C1 segment of cervical spinal cord (tissue), 14 donors: ENCODE measurements at places on chromosomes 3 and 15.

- no peak for DNase-seq
Measured at GRCh38 chr3:13708301-13708700, 159.4 kb downstream of the FBLN2 start.

DNA sequence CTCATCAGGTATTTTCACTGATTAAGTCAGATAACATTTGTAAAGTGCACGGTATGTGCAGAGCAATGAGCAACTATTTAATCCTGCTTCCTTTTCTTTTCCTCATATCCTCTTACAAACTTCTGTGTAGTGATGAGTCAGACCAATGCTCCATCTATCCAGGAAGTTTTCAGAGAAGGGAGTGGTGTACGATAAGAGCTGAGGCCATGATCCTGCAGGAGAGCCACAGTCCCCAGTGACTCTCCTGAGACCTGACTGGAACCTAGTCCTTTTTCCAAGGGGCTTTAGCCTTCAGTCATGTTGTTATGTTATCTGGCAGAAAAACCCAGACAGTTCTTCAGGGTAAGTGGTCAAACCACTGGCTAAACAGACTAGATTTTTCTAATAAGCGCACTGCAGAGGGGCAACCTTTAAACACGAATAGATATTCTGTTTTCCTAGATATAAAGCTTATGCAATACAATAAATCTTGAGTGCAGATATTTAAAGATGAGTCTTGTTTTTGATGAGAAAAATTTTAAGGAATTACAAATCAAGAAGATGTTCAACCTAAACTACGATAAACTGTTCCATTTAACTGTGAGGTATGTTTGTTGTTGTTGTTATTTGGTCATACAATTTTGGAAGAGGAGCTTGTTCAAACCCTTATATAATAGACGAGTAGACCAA, 110.5 kb upstream of the RAP2B start:
- no peak for DNase-seq

- DNase-seq, result no peak
Measured at GRCh38 chr15:65927545-65927944, 58.3 kb downstream of the RAB11A start.

- DNase-seq, result no peak
Measured at GRCh38 chr3:154921351-154921750, 158.8 kb upstream of the MME start.

DNA sequence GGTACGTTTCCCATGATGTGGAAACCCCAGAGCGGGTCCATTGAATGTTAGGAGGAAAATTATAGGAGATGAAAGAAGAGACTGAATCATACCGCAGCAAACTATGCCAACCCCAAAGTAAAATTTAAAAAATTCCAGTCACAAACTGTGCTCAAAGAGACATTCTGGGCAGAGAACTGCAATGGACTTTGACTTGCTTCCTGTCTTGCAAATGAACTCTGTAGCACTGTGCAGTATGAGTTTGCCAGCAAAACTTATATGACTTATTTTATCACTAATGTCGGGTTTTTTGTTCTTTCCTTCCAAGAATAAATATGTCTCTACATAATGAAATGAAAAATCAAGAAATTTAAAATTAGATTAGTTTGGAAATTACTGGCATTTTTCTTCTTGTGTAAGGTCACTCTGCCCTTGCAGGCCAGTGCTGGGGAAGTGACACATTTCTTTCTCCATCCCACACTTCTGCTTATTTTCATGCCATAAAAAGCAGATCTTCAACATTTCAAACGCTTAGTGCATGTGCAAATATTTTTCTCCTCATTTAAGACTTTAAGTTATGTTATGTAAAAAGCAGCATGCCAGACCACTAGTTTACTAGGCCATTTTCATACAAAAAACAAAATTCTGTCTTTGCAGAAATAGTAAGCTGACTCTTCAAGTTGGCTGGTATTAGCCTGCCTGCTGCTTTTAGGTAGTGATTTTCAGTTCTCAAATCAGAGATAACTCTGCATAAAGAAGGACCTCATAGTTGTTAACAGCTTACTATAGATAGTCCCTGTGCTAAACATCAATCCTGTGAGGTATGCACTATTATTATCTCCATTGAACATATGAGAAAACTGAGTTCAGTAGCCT, 32.2 kb upstream of the SSR3 start:
- DNase-seq, result no peak

- no peak for DNase-seq
Measured at GRCh38 chr3:187610981-187611511, 59.1 kb downstream of the SST start.

GRCh38 chr15:49875392-49875791, 243.6 kb downstream of the ATP8B4 start:
- no peak for DNase-seq

DNA sequence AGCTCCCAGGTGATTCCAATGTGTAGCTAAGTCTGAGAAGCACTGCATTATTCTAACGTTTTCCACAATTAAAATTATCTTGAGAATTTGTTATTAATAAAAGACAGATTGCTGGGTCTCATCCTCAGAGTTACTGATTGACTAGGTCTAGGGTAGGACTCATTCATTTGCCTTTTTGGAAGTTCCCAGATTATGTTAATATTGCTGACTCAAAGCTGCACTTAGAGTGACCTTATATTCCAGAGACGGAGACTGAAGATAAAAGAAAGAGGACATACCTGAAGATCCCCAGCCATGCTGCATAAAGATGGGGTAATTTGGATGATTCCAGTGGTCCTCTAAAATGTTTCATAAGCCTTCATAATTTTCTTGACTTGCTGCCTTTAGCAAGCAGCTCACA, 81.8 kb downstream of the PLSCR2 start:
- DNase-seq, result no peak

GRCh38 chr3:49217688-49218470, 46.5 kb downstream of the KLHDC8B start:
- DNase-seq, result no peak

DNA sequence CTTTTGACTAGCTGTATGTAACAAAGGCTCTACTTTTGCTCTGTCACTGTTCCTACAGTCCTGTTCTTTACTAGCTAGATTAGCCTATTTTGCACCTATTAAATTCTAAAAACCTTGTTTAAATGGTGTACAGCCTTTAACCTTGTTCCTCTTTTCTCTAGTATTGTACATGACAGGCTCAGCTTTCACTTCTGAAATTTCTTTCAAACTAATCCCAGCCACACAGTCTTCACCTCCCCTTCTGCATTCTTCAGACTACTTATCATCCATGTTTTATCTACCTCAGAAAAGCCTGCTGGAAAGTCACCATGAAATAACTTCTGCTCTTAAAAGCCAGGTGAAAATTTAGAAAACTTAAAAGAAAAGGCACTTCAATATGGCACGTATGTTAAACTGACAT, 122.4 kb downstream of the NECTIN3 start:
- DNase-seq, result no peak

DNA sequence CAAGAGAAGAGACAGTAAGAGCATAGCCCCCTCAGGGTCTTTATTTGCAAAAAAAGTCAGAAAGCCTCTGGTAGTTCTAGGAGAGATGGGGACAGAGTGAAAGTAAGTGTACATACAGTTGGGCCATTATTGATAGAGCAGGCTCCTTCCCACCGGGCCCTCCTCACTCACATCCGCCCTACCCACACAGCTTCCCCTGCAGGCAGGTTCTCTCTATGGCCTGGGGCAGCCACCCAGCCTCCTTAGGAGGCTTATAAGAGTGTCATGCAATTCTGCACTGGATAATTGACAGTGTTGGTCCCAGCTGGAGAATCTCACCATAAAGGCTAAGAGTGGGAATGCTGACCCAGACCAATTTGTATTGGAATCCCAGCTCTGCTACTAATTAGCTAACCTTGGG, 49.5 kb downstream of the SLC30A4 start:
- DNase-seq, result no peak

- no peak for DNase-seq
Measured at GRCh38 chr3:31377045-31377642, 155.6 kb upstream of the STT3B start.

DNA sequence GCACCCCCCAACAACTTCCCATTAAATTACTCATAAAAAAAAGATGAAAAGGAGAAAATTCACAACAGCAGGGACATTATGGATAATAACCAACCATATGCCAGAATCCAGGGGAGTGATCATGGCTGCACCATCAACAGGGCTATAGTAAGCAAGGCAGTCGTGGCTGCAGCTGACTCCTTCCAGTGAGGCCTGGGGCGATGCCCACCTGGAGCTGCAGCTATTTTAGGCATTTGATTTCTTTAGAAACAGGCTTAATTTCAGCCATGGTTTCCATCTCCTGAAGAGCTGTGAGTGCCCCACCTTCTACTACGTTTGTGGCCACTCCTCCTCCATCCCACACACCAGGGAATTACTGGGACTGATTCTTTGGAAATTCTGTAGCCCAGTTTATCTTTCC, 84.0 kb downstream of the MINAR1 start:
- DNase-seq, result no peak

GRCh38 chr3:25009665-25010064, 418.4 kb upstream of the RARB start:
- DNase-seq, result no peak

DNA sequence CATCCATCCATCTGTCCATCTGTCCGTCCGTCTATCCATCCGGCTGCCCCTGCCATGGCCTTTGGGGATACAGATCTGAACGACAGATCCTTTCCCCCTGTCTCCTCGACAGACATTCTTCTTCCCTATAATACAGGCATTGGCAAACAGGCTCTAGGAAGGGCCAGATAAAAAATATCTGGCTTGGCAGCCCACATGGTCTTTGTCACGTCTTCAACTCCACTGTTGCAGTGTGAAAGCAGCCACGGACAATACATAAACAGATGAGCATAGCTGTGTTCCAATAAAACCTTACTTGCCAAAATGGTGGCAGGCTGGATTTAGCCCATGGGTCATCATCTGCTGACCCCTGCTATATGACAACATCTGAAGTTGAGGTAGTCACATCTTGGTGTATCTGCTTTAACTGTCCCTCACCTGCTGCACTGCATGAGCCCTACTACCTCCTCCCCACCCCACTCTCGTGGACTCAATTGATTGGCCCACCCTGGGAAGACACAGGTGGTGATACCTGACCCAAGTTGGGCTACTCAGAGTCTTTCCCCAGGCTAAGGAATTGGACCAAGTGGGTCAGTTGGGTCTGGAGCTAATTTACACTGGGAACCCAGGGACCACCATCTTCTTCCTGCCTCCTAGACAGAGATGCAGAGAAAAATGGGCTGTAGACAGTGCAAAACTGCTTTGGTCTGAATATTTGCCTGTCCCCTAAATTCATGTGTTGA, 128.4 kb upstream of the SMAD3 start:
- no peak for DNase-seq

DNA sequence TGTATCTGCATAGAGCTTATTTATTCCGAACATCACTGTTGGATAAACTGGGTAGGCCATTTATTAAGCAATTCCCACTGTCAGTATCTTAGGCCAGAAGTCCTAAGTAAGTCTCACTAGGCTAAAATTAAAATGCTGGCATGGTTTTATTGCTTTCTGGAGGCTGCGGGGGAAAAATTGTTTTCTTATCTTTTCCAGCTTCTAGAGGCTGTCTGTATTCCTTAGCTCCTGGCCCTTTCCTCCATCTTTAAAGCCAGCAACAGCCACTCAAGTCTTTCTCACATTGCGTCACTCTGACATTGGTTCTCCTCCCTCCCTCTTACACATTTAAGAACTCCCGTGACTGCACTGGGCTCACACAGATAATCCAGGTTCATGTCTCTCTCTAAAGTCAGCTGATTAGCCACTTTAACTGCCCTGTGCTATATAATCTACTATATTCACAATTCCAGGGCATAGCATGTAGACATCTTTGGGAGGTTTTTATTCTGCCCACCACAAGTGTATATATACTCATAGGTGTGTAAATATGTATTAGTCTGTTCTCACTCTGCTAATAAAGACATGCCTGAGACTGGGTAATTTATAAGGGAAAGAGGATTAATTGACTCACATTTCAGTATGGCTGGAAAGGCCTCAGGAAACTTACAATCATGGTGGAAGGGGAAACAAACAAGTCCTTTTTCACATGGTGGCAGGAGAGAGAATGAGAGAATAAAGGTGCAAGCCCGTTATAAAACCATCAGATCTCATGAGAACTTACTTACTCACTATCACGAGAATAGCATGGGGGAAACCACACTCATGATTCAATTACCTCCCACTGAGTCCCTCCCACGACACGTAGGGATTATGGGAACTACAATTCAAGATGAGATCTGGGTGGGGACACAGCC, 113.5 kb upstream of the SLC7A14 start:
- DNase-seq, result no peak

DNA sequence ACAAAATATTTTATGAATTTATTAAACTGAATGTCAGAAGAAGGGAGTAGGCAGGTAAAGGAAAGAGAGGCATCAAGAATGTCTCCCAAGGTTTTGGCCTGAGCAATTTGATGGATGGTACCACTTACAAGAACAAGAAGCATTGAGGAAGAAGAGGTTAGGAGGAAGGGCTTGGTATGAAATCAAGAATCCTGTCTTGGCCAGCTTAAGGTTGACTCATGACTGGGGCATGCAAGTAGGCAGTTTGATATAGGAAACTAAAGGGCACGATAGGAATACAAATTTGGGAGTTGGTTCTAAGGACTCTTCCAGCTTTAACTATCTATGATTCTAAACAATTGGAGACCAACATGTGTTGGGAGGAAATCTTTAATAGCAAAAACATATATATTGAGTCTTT, 79.1 kb downstream of the NTRK3 start:
- DNase-seq, result no peak

DNA sequence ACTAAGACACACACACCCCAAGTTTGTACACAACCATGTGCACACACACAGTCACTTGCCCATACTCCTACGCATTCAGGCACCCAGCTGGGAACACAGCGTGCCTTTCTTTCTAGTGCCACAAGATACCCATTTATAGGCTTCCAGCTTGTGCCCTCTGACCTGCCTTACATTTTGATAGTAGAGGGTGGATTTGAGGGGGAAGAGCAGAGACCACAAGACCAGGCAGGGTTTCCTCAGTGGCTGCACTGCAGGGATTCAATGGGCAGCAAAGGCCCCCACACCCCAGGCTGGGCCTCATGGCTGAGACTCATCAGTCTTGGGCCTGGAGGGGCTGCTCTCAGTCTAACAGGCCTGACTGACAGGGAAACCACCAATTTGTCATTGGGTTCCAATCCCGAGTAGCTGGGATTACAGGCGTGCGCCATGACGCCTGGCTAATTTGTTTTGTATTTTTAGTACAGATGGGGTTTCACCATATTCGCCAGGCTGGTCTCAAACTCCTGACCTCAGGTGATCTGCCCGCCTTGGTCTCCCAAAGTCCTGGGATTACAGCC, 18.8 kb upstream of the ANKDD1A start:
- no peak for DNase-seq

DNA sequence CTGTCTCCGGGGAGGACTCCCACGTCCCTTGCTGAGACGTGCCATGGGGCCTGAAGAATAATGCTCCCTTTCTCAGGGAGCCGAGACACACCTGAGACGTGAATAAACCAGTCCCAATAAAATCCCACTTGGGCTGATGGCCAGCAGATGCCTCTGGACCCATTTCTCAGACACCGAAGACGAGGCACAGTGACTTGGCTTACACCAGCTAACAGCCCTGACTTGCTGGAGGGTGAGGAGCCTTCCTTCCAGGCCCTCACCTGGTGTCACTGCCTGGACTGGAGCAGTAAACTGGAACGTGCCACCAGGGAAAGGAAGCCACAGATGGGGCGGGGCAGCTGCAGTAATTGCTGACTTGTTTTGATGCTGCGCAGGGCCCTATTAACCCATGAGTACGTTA, 189.7 kb downstream of the PDZRN3 start:
- DNase-seq, result no peak
